ENCODE measurements at places on chromosomes 4 and X. TPM values are rescaled to one million over a fixed set of nuclear protein-coding genes. Genes with fewer than 3 reads are reported as not detected.

Gene PCSK1N
- total RNA-seq, result 4.1 TPM

GRCh38 chr4:16457944-16458343 lies 231.7 kb upstream of the TAPT1 start:
- no peak for DNase-seq

GRCh38 chr4:32991663-32992062 lies 2271.5 kb downstream of the PCDH7 start:
- DNase-seq, result no peak

- DNase-seq, result no peak
These were observed 134.1 kb upstream of the MID1 start for GRCh38 chrX:10754445-10754844.

Gene MAP7D2
- total RNA-seq, result 0.19 TPM

Gene IGFBP7
- 739 TPM for total RNA-seq

- no peak for DNase-seq
These were observed 106.3 kb downstream of the LINC00632 start for GRCh38 chrX:140815868-140816267.

DNA sequence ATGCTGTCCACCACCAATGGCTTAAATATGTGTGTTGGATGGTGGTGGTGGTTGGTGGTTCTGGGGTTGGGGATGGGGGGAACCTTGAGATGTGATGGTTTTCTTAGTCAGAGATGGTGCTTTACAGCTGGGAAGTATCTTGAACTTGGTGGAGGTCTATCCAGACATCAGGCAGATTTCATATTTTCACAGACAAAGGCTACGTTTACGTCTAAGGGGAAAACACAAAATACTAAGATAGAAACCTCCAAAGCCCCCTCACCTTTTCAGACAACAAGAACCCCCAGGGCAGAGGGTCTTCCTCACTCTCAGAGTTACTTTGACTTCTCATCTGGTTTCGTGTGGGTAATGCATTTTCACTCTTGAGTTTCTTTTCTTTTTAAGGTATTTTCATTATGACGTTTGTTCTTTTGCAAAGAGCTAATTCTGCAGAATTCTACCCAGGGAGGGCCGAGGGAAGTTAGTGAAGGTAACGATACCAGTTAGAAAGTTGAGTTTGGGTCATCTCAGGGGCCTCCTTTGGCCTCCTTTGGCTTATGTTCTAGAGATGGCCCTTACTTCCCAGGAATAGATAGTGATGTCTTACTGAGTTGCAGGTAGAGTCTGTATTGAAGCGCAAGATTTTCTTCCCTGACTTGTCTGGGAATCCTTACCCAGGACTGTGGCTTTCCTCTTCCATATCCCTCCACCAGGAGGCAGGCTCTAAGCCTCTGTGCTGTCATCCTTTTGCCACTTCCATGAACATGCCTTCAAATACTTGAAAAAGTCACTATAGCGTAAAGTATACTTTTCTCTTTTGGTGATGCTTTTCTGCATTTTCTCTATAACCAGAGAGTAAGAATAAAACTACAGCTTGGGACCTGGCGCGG lies 31.9 kb downstream of the RHOH start:
- no peak for DNase-seq

Measured in cardiac septum (tissue), 1 donor.